Lower leg skin (tissue), 4 donors: ENCODE measurements at places on chromosomes 7 and 10. TPM values are rescaled to one million over a fixed set of nuclear protein-coding genes. Genes with fewer than 3 reads are reported as not detected.

Gene VIPR2
- total RNA-seq = not detected

Gene ASNS
- total RNA-seq = 10.4 TPM

Gene RTKN2
- total RNA-seq = 0.97 TPM

Gene DEPP1
- 88.2 TPM for total RNA-seq

Gene LRRD1
- total RNA-seq = 0.65 TPM

- DNase-seq = peak; percentile 93
Observed at GRCh38 chr10:117373823-117374505, 1.3 kb downstream of the PDZD8 start.

DNA sequence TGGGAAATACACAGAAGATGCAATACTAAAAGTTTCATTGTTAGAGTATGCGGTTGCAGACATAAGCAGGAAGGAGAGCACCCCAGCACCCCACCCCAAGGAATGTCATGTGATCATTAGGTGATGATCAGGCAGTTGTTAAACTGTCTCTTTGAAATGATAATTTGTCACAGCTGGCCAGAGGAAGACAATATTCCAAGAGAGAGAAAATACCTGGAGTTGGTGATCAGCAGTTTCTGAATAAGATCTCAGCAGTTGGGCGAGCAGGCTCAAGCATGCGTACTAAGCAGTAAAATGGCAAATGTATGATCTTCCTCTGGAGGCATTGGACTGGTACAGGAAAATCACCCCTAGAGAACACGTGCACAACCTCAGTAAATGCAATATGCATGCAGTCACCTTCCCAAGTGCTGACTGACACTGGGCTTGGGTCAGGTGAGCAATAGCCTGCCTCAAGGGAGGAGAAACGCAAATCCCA lies 250.1 kb upstream of the MBL2 start:
- no peak for DNase-seq

- DNase-seq = no peak
Observed at GRCh38 chr10:70918851-70919530, 30.6 kb upstream of the PCBD1 start.

GRCh38 chr7:25854059-25854458 lies 297.9 kb upstream of the NFE2L3 start:
- DNase-seq = no peak

DNA sequence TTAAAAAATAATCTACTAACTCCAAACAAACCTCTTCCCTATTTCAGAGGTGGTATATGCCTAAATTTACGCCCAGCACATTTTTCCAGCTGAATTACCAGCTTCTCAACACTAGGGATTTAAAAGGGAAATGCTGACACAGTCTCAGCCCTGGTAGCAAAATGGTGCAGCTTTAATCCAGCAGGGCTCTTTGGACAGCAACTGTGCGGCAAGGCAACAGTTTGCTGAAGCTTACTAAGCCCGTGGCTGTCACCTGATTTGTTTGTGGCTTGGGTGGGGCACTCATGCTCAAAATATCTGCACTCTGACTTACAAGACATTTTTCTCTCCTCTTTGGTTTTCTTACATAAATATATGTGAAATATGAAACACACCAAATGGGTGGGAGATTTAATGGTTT lies 206.7 kb downstream of the POU6F2 start:
- no peak for DNase-seq

GRCh38 chr10:87531908-87532622 lies 27.4 kb downstream of the MINPP1 start:
- peak; percentile 49 for DNase-seq

- DNase-seq = no peak
Observed at GRCh38 chr7:99855236-99855635, 21.6 kb downstream of the OR2AE1 start.

DNA sequence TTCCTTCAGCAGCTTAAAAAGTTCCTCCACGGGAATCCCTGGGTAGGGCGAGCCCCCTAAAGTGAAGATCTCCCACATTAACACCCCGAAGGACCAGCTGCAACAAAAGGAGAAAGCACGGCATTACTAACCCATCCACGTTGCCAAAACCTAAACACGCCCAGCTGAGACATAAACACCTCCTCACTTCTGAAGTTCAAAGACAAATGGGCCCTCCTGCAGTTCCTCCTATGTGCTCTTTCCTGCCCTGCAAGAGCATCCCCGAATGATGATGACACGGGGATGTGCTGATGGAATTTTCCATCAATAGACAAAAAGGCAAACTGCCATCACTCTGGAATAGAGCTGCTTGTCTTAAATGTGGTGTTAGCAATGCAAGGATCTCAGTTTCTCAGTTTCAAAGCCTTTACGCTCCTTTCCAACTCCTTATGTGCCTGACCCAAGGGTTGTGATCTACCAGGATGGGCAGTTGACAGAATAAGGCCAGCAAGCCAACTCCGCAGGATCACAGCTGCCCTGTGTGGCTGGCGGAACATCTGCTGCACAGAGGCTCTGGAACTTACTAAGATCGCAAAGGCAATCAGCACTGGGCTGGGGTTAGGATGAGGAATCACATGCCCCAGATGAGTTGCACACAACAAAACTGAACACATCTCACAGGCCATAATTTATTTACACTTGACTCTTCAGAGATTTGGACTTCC lies 112.7 kb downstream of the FGFR2 start:
- no peak for DNase-seq

- no peak for DNase-seq
Observed at GRCh38 chr7:19920166-19920565, 146.7 kb upstream of the TMEM196 start.

DNA sequence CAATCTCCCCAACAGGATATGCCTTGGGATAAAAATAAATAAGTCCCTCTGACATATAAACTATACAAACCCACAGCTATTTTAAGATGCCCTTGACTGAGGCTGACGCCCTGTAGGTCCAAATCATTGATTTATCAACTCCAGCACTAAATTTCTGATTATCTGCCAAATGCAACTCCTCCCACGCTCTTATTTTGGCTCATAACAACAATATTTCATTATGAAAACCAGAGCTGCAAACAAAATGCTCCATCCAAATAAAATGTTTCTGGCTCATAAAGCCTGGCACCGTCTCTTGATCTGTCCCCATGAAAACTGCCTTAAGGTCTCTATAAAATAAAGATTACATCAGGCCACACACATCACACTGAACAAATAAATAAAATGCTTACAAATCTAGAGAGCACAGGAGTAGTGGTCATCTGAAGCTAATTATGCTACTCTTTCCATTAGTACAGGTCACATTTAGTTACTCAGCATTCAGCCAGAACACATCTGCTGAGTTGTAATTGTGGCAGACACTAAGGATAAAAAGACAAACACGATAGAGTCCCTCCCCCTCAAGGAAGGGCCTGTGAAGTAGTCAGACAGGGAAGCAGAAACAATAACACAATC lies 28.8 kb downstream of the CACUL1 start:
- DNase-seq = no peak

DNA sequence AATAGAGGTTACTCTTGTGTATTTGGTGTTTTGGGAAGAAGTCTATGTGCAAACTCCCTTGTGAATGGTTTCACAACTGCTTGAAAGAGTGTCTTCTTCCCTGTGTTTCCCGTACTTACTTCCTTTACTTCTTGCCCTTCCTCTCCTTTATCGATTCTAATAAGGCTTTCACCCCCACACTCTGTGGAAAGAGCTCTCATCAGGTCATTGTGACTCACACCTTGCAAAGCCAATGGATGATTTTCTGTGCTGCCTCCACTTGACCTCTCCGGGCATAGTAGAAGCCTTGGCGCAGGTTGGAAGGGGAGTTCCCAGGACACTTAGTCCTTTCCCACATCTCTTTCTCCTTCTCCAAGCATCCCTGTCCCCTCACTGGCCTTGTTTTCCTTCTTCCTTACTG lies 6.2 kb upstream of the TSPAN15 start:
- no peak for DNase-seq

- no peak for DNase-seq
Observed at GRCh38 chr7:85828614-85829013, 641.8 kb upstream of the SEMA3D start.

DNA sequence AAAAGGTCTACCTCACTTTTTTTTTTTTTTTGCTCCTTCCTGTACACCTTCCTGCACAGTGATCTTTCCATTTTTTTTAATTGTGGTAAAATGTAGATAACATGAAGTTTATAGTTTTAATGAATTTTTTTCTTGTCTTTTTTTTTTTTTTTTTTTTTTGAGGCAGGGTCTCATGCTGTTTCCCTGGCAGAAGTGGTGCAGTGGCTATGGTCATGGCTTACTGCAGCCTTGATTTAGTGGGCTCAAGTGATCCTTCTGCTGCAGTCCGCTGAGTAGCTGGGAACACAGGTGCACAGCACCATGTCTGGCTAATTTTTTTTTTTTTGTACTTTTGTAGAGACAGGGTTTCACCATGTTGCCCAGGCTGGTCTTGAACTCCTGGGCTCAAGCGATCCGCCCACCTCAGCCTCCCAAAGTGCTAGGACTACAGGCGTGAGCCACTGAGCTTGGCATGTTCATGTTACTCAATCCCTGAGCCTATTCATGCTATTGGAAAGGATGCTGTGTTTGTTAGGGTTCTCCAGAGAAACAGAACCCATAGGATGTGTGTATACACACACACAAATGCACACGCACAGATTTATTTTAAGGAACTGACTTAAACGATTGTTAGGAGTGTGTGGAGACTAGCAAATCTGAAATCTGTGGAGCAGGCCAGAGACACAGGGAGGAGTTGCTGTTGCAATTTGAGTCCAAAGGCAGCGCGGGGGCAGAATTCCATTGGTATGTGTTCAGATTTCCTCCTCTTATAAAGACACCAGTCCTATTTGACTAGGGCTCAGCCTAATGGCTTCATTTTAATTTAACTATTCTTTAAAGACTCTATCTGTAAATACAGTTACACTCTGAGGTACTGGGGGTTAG lies 29.1 kb downstream of the GALNT11 start:
- no peak for DNase-seq

DNA sequence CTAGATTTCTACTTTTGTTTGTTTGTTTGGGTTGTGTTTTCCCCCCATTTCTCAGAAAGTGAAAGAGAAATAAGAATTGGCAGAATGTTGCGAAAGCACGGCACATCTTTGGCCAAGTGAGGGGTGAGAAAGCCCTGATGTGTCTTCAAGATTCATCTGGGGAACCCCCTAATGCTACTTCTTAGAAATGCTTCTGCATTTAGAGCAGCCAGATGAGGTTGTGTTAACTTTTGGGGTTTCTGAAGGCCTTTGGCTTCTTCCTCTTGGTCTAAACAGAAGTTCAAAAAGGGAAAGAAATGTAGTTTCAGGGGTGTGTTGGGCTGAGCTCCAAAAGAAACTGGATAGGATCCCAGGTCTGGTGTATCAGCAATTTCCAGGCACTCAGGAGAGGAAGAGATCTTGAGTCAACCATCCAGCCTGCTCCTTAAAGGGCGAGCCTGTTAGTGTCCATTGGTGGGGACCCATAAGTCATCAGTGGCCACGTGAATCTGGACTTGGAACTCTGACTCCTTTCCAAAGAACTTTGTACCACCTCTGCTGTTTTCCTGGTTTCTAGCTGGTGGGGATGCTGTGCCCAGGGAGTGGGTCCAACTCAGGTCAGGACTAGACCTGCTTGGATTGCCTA lies 6.5 kb downstream of the DUSP5 start:
- DNase-seq = no peak

DNA sequence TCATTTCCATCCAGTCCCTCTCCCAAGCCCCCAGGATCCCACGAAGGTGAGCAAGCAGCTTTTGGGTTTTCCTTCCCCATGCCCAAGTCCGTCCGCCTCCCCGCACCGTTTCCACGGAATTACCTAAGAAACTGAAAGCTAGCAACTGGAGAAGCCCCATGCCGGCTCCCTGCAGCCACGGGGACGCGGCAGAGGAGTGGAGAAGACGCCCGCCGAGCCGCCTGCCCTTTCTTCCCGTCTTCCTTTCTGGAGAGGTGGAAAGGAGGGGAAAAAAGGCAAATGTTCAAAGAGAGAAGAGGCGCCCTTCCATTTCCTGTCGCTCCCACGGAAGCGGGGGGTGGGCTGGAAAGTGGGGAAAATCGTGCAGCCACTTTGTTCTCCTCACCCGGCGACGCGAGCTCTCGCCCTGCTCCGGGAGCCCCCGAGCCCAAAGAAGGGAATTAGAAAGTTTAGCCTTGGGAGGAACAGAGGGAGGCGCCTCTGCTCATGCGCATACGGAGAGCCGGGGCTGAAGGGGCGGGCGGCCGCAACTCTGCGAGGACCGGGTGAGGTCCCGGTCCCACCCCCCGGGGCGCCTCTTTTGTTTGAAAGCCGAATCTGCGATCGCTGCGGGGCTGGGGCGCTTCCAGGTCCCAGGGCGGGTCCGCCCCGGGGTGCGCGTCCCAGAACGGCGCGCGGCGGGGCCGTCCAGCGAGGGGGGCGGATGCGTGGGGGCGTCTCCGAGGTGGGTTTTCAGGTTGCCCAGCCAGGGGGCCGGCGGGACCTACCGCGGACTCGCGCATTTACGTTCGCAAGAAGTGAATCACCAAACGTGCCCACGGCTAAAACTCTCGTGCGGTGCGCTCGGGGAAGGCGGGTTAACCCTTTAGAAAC lies at the start of gene LAMB1:
Gene LAMB1 (minus strand): TSS at position 436 of the 873 bp plus-strand sequence. CDS start 276 bp downstream, at position 160.
- peak; percentile 95 for DNase-seq

- peak; percentile 65 for DNase-seq
Observed at GRCh38 chr10:113563306-113564088, 10.6 kb downstream of the HABP2 start.

GRCh38 chr7:85074-85882 lies 107.1 kb upstream of the FAM20C start:
- DNase-seq = no peak
